ENCODE measurements at places on chromosomes 1 and 21.

DNA sequence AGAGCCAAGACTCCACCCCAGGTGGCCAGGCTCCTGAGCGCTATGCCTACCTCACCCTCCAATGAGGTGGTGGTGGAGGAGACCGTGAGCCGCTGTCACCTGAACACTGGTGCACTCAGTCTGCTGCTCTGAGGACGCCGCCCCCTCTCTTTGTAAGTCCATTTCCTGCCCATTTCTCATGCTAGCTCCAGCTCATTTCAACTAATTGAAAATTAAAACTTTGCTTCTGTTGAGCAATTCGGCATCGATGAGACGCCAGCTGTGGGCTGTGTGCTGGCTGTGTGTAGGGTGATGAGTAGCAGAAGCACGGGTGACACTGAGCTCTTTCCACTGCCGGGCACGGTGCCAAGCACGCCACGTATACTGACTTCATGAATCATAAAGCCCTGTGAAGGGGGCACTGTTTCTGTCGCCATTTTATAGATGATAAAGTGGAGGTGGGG, 11.2 kb downstream of the TNFRSF1B start:
- peak; percentile 85 for DNase-seq

GRCh38 chr1:2404142-2404889, 8.0 kb downstream of the PEX10 start:
- no peak for DNase-seq

- no peak for DNase-seq
Observed at GRCh38 chr1:143661418-143662101, 310.2 kb downstream of the FAM72C start.

DNA sequence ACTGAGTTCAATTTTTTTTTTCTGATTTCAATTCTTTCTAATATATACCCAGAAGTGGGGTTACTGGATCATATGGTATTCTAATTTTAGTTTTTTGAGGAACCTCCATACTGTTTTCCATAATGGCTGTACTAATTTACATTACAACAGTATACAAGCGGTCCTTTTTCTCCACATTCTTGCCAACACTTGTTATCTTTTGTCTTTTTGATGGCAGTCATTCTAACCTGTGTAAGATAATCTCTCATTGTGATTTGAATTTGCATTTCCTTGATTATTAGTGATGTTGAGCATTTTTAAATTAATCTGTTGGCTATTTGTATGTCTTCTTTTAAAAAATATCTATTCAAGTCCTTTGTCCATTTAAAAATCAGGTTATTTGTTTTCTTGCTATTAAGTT, 21.1 kb upstream of the TBX19 start:
- no peak for DNase-seq

DNA sequence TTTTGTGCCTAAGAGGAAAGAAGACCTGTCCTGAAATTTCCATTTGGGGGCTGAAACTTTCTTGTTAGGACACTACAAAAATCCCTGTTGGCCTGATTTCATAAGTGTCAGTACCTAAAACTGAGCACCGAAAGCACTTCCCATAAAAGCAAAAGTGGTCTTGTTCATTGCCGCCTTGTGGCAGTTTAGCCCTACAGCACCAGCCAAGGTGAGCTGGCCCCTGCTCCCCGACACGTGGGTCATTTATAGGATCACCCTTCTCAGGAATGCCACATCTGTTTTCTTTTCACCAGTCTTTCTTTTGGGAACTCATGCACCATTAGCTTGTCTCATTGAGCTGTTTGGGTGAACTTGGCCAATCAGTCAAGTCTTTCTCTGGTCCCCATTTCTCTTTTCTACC, 155.8 kb upstream of the KAZN start:
- DNase-seq: no peak

GRCh38 chr1:151158751-151159251, 2.4 kb downstream of the TNFAIP8L2 start:
- DNase-seq: no peak

GRCh38 chr1:35725596-35725995, 6.9 kb upstream of the C1orf216 start:
- no peak for DNase-seq

GRCh38 chr1:110525249-110525595, 6.2 kb upstream of the KCNA10 start:
- no peak for DNase-seq

DNA sequence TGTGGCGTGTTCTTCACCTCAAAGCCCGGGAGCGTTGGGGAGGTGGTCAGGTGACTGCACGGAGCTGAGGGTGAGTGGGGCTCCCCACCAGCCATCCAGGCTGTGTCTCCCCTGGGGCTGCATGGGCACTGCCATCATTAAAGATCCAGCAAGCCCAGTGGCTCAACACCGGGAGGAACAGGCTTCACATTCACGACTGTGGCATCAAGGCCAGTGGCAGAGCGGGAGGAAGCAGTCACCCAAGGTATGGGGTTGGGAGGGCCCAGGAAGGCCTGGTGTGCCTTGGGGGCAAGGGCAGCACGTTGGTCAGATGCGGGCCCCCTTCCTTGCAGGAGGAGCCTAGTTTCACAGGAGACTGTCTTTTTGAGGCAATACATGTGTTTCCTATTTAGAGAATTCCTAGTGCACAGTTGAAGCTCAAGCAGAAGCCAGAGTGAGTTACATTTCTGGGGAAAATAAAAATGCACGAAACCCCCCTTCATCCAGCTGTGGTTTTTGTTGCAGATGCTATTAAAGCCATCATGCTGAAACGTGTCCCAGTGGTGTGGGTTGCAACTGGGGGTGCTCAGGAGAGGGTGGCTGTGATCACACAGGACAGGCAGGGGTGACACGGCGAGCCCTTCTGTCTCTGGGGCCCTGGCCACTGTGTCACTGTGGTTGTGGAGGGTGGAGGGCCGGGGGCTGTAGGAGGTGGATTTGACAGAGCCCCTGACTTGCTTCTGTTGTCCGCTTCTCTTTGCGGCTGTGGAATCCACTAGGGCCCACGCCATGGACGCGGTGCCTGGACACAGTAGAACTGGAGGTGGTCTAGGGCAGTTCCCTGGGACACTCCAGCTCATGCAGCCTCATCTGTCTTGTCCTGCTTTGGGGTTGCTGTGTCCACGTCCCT, 34.1 kb downstream of the SNAP47 start:
- no peak for DNase-seq

- DNase-seq: no peak
Observed at GRCh38 chr1:206854401-206855129, 10.9 kb upstream of the IL20 start.

DNA sequence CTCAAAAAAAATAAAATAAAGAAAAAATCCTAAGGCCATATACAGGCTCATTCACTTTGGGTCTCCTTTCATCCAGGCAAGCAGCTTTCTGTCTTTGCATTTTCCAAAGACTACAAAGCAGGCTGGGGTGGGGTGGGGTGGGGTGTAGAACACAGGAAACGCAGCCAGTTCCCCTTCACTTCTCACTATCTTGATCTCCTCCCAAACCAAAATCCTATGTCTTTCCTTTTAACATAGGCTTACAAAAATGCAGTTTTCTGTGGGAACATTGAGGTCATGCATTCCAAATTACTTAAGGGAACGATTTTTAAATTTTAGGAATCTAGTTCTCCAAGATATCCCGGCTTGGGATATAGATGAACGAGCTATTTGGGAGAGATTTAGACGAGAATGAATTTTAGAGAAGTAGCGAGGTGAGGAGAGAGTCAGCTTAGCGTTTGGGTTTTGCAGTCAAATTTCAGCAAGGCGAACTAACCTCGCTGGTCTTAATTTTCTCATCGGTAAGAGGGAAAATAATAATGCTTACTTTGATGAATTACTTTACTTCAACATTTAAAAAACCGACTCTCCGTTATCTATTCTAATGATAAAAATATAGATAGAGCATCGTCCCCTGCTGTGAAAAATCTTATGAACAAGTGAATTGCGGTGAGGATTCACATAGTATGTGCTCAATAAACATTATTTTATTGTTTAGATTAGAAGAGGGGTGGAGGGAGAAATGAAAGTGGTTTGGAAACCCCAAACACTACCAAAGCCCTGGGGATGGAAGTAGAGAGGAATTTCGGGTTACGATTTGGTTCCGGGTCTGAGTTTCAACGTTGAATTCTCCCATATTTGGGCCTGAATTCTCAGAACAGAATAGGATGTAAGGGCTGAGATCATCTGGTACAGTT, 735 bp upstream of the STX12 start:
- DNase-seq: no peak

DNA sequence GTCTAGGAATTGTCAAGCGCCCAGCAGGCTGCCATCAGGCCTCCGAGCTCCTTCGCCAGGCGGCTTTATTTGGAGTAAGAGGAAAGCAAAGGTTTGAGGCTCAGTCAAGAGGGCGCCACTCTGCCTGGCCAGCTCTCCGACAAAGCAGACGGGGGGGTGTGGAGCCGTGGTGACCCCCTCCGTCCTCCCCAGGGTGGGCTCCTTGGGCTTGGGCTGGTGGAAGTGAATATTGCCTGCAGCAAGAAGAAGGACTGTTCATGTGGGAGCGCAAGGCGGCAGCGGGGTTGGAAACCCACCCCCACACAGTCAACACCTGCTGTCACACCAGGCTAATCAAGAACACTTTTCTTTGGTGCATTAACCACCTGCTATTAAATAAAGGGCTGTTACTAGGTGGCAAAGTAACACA, 14.6 kb downstream of the EPHX1 start:
- no peak for DNase-seq

DNA sequence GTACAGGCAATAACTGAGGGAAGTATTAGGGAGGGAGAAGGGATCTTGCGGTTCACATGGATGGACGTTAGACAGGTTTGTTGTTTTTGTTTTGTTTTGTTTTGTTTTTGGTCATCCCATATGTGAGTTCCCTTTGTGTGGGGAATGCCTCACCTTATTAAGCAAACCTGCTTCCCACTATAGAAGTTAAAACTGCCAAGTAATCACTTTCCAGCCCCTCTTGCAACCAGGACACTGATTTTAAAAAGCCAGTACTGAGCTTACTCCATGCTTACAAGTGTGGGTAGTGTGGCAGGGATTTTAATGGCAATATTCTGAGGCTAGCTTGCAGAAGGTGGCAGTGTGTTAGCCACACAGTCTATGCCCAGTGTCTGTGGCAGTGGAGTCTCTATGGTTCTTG, 26.5 kb downstream of the SPATA45 start:
- no peak for DNase-seq

- no peak for DNase-seq
Observed at GRCh38 chr1:110605901-110606656, at the start of gene KCNA2. KCNA2 (minus strand) TSS chr1:110606358; CDS start chr1:110604782, 1,576 bp downstream.

DNA sequence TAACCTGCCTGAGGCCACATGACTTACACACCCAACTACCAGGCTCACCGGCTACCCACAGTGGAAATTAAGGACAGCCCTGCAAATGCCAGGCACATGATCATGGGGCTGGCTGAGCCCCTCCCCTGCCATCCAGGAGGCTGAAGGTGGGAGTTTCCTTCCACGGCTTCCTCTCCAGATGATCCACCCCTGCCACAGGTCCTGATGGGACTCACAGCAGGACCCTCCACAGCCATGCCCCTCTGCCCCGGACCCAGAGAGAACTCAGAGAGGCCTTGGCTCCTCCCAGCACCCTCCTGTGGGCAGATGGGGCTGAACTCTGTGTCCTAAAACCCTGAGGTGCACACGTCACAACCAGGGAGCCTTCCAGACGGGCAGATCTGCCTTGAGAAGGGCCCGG, 29.1 kb upstream of the CASZ1 start:
- no peak for DNase-seq

DNA sequence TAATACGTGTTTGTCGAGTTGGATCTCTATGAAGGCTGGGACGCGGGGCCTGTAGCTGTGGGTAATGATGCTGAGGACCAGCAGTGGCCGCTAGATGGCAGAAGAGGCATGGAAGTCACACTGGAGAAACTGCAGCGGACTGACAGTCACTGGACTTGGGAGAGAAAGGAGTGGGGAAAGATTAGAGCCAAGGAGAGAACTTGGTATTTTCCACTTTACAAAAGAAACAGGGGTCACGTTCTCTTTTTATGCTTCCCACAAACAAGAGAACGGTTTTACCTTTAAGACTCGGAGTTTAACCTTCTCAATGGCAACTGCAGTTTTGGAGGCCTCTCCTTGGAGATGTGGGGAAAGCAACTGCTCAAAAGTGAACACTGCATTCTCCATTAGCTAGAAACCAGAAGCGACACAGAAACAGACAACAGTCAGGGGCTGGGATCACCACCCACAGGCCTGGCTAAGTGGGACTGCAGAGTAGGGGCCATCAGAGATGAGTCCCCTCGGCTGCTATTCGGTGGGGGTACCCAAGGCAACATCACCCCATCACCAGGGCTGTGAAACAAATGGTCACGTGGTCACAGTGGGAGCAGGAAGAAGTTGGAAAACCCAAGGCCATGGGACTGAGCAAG, 51.1 kb upstream of the EDEM3 start:
- peak; percentile 82 for DNase-seq

- no peak for DNase-seq
Observed at GRCh38 chr1:74772945-74773344, 40.0 kb downstream of the TYW3 start.

DNA sequence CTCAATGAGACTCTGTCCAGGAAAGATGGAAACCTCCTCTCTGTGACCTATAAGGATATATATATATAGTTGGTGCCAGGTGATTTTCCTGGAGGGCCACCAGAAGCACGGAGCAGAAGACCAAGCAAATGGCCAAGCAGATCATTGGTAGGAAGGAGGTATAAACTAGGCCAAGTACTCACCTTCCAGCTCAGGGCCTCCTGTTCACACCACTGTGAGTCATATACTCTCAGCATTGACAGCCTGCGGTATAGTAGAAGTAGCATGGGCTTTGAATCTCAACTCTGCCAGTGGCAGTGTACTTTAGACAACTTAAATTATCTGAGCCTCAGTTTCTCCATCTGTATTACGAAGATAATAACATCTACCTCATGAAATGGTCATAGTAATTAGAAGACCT, 15.4 kb downstream of the IL12RB2 start:
- DNase-seq: no peak

DNA sequence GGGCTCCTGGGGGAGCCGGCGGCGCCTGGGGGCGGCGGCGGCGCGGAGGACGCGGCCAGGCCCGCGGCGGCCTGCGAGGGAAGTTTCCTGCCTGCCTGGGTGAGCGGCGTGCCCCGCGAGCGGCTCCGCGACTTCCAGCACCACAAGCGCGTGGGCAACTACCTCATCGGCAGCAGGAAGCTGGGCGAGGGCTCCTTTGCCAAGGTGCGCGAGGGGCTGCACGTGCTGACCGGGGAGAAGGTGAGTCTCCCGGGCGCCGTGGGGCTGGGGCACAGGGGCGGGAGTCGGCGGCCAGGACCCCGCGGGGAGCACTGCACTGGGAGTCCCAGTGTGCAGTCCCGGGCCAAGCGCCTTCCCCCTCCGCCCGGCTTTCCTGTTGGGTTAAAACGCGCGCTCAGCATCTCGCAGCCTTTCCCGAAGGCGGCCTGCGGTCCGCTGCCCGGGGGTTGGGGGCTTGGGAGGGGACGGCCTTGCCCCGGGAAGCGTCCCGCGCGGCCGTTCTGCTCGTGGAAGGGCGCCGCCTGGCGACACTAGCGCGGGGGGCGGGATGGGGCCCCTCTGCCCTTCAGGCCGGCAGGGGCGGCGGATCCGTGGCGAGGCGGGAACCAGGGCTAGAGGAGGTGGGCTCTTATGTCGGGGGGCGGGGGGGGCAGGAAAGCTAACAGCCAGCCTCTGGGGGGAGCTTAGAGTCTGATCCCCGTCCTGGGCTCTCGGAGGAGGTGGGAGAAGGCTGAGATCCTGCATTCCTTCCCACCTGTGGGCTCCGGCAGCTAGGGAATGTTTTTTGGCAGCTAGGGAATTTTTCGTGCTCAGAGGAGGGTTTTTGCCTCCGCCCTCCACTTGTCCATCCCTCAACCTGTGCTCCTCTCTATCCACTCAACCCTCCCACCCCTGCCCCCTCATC, 1.1 kb downstream of the HUNK start:
- peak; percentile 14 for DNase-seq

All from CD4-positive, alpha-beta T cell treated with Interleukin-4 for 1 hour (primary cell).